Stimulated activated CD8-positive, alpha-beta memory T cell treated with anti-CD3 and anti-CD28 coated beads, Interleukin-12 subunit alpha, Interleukin-12 subunit beta, amount 100 ng/mL, for 4 hours (primary cell): ENCODE measurements at places on chromosomes 1 and 21.
A peak's percentile ranks its signal among the peaks of the same experiment; 100 is the strongest.

GRCh38 chr1:71083271-71083670 lies 2.4 kb upstream of the ZRANB2 start:
- no peak for DNase-seq

- DNase-seq: no peak
Observed at GRCh38 chr1:197519741-197520334, 251.8 kb downstream of the CRB1 start.

- DNase-seq: no peak
Observed at GRCh38 chr1:1619917-1620361, 4.6 kb downstream of the MIB2 start.

DNA sequence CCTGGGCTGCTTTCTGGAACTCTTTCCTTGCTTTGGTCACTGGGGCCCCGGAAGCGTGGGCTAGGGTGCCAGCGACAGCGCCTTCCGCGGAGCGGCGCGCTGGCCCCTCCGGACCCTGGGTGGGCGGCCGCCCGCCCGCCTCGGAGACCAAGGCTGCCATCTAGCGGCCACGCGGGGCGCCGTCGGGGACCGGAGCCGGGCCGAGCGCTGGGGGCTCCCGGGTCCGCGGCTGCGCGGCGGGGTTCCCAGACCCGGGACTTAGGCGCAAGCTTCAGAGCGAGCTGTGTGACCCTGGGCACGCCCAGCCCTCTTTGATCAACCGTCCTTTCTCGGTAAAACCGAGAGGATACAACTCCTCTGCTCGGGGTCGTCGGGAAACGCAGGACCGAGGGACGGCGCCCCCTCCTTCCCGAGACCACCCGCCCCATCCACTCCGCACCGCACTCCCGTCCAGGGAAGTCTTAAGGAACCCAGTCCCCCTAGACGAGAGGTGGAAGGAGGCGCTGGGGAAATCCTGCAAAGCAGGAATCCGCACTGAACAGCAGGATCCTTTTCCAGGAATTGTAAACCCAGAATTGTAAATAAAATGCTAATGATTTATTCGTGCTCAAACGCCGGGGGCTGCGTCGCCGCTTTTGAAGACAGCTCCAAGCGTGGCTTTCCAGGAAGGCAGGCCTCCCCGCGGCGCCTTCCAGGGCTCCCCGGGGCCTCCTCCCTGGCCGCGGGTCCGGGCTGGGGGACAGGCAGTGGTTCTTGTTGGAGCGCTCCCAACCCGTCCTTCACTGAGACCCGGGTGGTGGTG lies 41.2 kb downstream of the RRAGC start:
- peak; percentile 25 for DNase-seq

DNA sequence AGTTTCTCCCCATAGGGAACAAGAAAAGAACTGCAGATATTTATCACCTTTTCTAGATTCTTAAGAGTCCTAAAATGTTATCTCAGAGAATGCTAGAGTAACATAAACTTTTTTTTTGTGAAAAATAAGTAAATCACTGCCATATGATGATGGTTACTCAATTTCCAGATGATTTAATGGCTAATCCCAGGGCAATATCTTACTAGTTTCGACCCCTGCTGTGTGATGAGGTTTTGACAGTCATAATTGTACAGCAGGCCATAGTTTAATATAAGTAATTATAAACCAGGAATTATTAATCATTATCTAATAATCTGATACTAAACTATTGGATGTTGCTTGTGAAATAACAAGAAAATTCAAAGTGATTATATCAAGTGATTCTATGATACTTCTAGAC lies 210.6 kb downstream of the HLX start:
- no peak for DNase-seq

GRCh38 chr1:172496678-172497077 lies 36.3 kb upstream of the SUCO start:
- no peak for DNase-seq
